ENCODE measurements at places on chromosomes 1 and 21. TPM values are rescaled to one million over a fixed set of nuclear protein-coding genes. Genes with fewer than 3 reads are reported as not detected.
A peak's percentile ranks its signal among the peaks of the same experiment; 100 is the strongest.

DNA sequence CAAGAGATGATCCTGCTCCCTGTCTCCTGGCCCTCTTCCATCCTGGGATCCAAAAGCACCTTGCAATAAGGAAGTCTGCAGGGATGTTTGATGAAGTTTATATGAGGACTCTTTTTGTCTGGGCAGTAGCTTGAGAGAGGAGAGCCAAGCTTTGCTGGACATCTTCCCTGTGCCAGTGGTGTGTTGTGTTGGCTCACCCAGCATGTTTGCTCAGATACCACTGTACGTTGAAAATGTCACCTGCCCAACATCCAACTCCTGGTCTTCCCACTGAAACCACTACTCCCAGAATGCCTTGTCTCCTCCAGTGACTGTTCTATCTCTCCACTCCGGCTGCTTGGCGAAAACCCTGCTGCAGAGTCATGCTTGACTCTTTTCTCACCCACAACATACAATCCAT is 12.8 kb downstream of the CDK18 start:
- H3K4me1 ChIP-seq, result peaks cover 28% of the 10 kb centered on the region
- peaks cover 14% of the 10 kb centered on the region for H3K27me3 ChIP-seq
- DNase-seq, result no peak

- peak; percentile 49 for DNase-seq
- H3K4me3 ChIP-seq, result peak overlapping the region; percentile 92
- H3K27me3 ChIP-seq, result peaks cover 7% of the 10 kb centered on the region
Measured at GRCh38 chr1:236141447-236142252, 689 bp upstream of the GPR137B start.

Gene FAM151A
- not detected for total RNA-seq

Gene TMPRSS3
- not detected for total RNA-seq

Measured in endothelial cell (in vitro differentiated cells).